ENCODE measurements at places on chromosomes 16 and 17.

DNA sequence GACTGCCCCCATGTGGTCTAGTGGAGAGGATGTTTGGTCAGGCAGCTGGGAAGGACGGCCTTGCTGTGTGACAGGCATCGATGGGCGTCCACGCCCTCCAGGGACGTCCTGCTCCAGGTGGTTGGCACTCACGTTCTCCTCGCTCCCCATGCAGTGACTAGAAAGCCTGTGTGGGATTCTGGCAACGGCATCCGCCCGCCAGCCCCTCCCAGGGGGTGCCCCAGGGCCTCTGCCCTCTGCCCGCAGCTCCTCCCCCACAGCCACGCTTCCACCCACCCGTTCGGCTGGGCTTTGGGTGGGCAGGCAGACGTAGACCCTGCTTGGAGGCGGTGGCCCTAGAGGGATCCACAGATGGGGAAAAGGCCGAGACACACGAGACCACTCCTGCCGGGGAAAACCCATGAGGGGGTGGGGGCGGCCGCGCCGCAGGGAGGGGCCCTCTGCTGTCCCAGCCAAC lies 4.7 kb upstream of the IL17C start:
- DNase-seq = peak; percentile 86

DNA sequence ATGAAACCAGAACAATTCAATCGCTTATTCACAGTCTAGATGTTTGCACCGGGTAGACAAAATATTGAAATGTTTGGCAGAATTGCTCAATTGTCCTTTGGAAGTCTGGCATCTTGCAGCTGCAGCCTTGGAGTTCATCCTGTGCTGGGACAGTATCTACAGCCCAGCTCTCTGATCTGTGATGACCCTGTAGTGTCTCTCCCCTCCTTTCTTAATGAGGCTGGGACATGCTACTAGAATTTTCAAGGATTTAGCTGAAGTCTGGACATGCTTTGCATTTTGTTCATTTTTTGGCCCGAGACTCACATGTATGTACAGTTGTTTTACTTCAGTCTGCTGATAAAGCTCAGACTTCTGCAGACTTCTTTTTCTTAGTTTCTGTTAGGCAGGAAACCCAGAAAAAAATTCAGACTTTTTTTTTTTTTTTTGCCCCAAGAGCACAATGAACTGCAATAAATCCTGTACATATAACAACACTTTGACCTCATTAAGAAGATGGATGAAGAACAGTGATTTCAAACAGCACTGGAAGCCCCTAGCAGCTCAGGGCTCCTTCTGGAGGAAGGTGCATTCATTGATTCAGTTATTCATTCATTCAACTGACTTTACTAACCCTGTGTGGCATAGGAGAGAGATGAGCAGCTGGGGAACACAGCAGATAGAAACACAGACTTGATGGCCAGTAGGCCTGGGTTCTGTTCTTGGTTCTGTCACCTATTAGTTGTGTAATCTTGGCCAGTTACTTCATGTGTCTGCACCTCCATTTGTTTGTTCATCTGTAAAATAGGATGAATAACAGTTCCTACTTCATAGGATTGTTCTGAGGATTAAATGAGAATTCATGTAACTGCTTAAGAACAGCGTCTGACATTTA lies 210.0 kb downstream of the MAP2K4 start:
- DNase-seq = no peak

DNA sequence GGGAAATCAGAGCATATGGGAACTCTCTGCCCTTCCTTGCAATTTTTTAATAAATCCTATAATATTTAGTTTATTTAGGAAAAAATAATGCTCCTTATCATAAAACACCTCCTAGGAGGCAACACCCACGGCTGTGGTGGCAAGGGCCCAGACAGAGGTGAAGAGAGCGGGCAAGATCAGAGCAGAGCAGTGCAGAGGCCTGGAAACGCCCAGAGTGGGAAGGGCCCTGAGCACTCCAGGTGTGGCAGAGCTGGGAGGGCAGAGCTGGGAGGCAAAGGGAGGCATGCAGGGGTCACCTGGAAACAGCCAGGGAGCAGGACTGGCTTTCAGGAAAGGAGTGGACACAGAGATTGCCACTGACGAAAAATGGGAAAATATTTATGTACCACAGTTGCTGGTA lies 17.3 kb downstream of the FBXO31 start:
- no peak for DNase-seq

- peak; percentile 78 for DNase-seq
Observed at GRCh38 chr17:40178021-40178601, 841 bp downstream of the RAPGEFL1 start.

DNA sequence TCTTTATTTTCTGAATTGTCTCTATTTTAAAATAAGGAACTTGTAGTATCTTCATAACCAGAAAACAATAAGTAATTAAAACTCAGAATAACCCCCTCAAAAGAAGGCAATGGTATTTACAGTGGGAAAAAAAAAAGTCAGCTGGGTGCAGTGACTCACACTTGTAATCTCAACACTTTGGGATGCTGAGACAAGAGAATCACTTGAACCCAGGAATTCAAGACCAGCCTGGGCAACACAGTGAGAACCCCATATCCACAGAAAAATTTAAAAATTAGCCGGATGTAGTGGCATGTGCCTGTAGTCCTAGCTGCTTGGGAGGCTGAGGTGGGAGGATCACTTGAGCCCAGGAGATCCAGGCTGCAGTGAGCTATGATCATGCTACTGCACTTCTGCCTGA lies 33.5 kb downstream of the ADAM11 start:
- no peak for DNase-seq

GRCh38 chr17:44788139-44788538 lies 29.4 kb downstream of the ADAM11 start:
- no peak for DNase-seq

- DNase-seq = no peak
Observed at GRCh38 chr16:71628810-71629209, 2.8 kb downstream of the MARVELD3 start.

DNA sequence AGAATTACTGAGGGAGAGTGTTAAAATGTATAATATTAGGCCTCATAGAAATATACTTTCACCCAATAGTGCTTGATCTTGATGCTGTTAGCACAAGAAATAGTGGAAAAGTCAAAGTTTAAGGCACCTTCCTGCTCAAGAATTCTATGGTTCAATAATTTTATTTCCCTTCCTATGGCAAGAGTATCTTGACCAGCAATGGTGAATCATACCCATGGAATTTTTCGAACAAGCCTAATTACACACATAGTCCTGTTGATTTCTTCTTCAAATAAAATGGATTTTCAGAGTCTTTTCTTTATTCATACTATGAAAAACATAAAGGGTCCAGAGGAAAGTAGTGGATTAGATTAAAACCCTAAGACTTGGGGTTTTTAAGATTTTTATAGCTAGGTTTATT lies 810.6 kb downstream of the CDH11 start:
- no peak for DNase-seq

DNA sequence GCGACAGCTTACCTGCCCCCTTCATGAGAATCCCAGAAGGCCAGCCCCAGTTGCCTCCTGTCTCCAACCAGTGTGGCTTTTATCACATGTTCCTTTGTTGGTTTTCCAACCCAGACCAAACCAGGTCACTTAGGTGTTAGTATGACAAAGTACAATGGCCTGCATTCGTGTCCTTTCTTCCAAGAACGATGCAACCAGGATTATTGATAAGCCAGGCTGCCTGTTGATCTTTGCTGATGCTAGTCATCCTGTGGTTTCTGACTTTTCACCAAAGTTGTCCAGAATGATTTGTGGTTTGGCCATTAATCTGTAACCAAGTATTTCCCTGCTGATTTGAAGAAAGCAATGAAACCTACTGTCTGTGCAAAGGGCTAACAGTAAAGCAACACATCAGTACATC lies 191.4 kb downstream of the CYLD start:
- DNase-seq = no peak

DNA sequence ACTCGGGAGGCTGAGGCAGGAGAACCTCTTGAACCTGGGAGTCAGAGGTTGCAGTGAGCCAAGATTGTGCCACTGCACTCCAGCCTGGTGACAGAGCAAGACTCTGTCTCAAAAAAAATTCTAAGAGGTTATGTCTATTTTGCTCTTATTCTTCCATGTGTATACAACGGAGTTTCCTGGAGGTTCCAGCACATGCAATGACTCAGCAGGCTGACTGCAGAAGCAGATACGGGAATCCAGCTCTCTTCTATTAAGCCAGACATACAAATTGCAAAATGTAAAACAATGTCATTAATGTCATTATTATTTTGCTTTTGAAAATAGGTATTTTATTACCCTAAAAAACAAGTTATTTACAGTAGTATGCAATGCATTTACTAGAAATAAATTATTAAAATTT lies 18.4 kb downstream of the MIEF2 start:
- DNase-seq = no peak

DNA sequence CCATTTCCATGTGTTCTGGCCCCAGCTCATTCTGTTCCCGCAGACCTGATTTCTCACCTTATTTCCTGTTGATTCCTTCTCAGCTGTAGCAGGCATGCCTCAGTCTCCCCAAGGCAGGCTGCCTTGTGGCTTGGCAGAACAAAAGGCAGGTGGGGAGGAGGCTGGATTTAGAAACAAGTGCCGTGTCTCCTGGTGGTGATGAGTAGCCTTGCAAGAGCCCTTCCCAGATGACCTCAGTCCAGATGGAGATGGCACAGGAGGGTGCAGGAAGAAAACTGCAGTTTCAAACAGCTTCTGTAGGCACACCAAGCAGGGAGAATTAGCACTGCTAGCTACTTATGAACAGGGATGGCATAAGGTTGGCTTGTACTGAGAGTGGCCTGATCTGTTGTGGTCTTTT lies 64.6 kb downstream of the ARHGAP44 start:
- DNase-seq = peak; percentile 36

DNA sequence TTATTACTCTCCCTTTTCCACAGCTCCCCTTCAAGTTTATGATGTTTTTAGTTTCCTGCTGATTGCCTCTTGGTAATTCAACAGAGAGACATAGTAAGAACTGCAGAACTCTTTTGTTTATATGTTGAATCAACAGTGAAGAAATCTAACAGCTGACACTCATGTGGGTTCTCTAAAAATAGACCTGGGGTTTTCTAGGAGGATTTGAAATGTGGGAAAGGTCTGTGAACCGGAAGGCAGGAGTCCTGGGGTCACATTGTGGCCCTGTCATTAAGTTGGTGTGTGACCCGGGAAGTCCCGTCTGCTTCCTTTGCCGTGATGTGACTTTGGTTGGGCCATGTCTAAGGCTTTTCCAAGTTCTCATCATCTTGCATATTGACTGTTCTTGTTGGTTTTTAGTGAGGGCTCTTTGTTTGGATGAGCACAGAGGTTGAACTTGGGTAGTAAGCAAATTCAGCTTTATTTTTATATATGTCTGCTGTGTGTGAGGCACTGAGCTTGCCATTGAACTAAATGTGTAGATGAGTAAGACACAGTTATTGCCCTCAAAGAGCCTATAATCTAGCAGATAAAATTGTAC lies 48.5 kb upstream of the HS3ST3A1 start:
- no peak for DNase-seq

DNA sequence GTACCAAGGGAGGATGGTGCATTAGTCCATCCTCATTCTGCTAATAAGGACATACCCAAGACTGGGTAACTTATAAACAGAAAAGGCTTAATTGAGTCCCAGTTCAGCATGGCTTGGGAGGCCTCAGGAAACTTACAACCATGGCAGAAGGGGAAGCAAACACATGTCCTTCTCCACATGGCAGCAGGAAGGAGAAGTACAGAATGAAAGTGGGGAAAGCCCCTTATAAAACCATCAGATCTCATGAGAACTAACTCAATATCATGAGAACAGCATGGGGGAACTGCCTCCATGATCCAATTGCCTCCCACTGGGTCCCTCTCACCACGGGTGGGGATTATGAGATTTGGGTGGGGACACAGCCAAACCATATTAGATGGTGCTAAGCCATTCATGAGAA lies 84.5 kb downstream of the SEC14L1 start:
- DNase-seq = no peak

GRCh38 chr16:69727916-69728270 lies 1.5 kb upstream of the NQO1 start:
- DNase-seq = no peak

DNA sequence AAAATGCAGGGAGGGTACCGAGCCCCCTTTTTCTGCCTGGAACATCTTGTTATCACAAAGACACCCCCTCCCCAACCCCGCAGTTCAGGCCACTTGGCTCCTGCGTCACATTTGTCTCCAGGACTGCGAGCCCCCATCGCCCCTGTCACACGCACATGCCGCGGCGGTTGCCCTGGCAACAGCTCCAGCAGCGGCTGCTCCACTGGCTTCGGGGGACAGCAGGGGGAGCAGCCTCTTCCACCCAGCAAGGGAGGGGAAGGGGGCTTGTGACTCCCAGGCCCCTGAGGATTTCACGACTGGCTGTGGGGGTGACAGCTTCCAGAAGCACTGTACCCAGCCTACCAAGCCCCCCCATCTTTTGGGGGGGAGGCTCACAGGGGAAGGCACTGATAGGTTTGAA lies 2.6 kb downstream of the BAIAP3 start:
- peak; percentile 72 for DNase-seq

- DNase-seq = peak; percentile 71
Observed at GRCh38 chr16:85566561-85567100, 46.5 kb upstream of the GSE1 start.

DNA sequence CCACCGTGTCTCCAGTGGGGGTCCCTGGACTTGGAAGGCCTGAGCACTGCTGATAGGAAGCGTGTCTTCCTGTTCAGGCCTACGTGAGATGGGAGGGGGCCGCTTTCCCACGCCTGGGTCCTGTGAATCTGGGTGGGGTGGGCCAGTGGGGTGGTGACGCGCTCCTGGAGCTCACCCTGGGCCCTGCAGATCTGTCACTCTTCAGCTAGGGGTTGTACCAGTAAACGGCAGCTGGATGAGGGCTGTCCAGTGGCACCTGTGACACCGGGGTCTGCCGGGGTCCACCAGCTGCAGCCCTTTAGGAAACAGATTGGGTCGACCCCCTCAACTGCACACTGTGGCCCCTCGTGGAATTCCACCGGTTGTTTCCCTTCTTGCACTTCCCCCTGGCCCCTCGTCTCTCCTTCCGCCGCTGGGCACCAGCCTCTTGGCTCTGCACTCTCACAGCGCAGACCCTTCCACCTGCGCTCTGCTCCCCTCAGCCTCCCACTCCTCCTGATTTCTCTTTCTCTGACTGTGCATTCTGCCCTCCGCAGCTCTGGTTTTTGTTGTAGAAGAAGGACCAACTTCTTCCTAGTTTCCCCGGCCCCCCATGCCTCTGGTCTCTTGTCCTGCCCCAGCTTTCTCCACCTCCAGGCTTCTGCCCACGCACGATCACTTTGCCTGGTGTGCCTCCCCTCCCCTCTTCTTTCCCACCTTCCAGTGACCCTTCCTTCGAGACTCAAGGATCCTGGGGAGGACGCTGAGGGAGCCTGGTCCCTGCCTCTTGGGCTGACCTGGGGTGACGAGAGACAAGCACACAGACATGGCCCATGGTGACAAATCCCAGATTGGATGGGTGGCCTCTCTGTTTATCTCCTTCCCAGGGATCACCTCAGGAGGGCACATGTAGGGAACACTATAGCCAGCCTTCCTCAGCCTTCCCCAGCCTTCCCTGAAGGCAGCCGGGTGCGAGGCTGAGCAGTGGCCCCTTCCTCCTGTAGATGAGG lies 4.8 kb downstream of the MRC2 start:
- peak; percentile 40 for DNase-seq

DNA sequence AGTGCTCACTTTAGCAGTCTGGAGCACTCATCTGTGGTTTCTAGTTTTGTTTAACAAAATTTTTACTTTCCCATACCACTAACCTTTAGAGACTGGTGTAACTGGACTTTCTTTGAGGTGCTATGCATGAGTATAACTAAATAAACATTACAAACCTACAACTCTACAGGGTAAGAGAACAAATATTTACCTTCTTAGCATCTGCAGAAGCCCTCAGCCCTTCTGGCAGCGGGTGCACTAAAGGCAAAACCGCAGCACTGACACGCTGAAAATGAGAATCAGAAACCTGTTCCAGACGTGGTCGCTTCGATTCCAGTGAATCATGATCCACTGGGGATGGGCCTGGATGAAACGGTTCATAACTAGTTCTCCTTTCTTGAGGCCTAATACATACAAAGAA lies 43.7 kb downstream of the NCOR1 start:
- DNase-seq = no peak

GRCh38 chr16:87487361-87487924 lies 5.4 kb downstream of the ZCCHC14 start:
- DNase-seq = peak; percentile 84
